Activated CD4-positive, alpha-beta memory T cell treated with anti-CD3 and anti-CD28 coated beads for 36 hours (primary cell): ENCODE measurements at places on chromosomes 3 and 15.

DNA sequence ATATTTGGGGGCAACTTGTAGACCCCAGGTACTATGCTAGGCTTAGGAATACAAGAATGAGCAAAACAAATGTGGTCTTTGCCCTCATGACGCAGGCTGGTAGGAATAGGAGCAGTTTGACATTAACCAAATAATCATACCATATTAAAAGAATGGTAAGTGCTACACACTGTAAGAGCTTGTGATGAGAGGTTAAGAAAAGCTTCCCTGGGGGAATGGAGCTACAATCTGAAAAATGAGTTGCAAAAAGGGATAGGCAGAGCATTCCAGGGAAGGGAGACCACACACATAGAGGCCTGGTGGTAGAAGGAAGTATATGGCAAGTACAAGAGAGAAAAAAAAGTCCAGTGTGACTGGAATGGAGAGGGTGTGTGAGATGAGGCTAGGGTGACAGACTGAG is 37.3 kb downstream of the TMOD3 start:
- DNase-seq, result no peak

GRCh38 chr3:136209921-136210320 is 13.8 kb upstream of the MSL2 start:
- DNase-seq, result no peak

DNA sequence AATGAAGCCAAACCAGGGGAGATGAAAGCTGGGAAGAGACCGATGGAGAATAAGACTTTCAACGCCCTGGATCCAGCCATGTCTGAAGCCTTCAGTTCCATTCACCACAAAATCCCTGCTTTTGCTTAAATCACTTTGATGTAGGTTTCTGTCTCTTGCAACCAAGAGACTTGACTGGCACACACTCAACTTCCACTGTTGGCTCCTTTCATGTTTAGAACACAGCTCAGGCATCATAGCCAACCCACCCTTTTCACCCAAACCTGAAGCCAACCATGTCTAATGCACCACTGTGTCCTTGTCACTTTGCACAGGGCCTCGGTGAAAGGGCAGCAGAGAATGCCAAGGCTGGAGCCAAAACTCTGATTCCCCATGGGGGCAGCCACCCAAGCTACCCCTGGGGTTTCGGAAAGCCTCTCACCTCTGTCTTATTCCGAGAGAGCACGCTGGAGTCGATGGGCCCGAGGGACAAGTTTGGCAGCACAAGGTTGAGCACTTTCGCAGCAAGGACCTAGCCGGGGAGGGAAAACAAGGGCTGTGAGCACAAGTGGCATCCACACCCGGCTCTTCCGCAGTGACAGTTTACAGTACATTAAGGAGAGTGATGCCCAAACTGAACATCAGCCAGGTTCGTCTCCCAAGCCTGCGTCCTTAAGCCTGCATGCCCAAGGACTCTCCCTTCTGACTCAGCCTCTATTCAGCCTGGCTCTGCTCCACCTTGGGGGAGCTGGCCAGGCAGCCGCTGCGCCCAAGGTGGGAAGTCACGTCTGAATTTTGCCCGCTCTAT is 37.6 kb downstream of the ABTB1 start:
- no peak for DNase-seq

DNA sequence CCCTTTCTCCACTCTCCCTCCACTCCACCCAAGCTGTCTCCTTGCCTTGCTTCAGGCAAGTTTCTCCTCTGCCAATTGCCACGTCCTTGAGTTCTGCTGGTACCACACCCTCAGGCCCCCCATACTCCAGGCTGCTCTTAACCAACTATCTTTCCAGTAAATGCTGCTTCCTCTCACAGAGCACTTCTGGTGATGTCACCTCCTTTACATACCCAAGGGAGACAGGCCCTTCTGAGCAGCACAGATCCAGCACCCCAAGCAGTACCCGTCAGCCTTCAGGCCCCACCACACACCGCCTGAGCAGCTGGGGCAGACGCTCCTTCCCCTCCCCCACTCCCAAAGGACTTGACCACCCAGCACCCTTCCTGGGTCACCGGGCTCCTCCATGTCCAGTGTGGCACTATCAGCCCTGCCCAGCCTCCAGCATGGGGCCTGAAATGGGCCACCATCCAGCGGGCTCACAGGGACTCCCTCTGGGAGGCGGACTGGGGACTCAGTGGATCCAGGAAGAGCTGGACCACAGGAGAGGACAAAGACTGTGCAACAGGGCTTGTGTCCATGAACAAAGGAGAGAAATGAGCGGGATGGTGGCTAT is 50.2 kb downstream of the KLF15 start:
- no peak for DNase-seq

DNA sequence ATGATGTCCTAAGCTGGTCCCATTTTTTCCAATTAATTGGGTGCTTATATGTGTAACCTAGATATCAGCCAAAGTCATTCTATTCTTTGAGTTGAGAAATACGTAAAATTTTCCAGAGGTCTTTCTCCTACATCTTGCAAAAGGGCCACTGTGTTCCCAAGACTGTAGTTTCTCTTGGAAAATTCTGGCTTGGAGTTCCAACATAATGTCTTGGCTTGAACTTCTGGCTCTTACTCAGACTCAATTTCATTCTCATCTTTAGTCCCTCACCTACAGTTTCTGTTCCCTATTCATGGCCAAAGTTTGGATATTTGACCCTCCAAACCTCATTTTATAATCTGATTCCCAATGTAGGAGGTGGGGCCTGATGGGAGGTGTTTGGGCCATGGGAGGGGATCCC is 201.4 kb upstream of the ARHGEF26 start:
- DNase-seq, result no peak

DNA sequence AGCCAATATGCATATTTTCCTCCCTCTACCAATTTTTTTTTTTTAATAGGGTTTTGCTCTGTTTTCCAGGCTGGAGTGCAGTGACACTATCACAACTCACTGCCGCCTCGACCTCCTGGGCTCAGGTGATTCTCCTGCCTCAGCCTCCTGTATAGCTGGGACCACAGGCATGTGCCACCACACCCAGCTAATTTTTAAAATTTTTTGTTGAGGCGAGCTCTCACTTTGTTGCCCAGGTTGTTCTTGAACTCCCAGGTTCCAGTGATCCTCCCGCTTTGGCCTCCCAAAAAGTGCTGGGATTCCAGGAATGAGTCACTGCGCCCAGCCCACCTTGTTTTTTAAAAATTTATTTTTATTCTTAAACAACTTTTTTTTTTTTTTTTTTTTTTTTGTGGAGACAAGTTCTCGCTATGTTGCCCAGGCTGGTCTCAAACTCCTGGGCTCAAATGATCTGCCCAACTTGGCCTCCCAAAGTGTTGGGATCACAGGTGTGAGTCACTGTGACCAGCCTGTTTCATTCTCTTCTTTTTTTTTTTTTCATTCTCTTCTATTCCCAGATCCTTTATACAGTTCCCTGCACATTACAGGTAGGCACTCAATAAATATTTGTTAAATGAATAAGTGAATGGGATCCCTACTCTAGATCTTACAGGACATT is 40.5 kb upstream of the PIK3CB start:
- DNase-seq, result no peak

- no peak for DNase-seq
These were observed 196.3 kb downstream of the EPHA3 start for GRCh38 chr3:89303701-89304100.

GRCh38 chr3:4736284-4736861 is 242.9 kb upstream of the BHLHE40 start:
- DNase-seq, result no peak

DNA sequence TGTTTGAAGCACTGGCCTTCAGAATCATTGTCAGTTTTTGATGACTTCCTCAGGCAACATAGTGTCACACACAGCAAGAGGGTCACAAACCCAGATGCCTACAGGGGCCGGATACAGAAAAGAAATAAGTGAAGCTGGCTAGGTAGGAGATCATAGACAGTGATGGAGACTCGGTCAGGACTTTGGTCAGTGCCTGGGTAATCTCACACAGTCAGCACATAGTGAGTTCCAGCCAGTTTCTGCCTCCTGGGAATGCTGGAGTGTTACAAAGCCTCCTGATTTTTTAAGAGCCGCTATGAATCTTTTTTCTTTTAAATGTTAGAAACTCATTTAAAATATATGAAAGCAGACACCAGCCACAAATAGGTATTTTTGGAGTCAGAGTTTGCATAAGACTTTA is 399.1 kb downstream of the IL5RA start:
- no peak for DNase-seq

GRCh38 chr3:170012683-170013400 is 25.0 kb upstream of the GPR160 start:
- no peak for DNase-seq

DNA sequence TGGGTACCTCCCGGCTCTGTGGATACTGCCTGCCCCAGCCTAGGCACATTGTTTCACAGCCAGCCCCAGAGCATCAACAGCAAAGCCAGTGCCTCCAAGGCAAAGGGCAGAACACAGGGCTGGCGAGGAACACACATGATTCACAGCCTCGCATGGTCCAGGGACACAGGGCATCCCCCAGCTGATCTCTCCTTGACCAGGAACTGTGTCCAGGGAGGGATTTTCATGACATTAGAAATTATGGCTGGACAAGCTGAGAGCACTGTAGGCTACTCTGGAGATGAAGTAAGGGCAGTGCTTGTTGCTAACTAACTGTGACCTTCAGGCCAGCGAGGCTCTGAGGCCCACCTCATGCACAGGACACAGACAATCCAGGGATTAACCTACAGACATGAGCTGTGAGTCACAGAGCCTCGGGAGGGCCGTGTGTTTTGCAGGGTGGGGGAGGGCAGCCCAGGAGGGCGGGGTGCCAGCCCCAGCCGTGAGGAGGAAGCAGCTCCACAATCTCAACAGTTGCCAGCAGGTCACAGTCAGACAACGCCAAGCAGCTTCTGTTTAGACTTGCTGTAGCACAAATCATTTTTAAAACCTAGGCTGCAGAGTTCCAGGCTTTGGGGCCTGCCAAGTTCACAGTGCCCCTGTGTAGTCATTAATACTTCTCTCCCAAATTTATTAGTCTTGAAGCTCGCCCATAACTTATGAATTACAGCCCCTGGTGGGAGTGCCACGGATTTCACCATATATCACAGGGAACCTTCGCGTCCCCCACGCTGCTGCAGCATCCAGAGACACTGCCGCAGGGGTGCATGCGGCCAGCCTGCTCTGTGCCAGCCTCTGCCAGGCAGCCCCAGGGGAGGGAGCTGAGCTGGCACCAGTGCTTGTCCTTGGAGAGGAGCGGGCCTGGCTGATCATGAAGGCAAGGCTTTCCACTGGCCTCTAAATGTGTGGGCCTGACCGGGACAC is 114.7 kb downstream of the ETFA start:
- no peak for DNase-seq

- peak; percentile 15 for DNase-seq
These were observed 835 bp downstream of the SEMA5B start for GRCh38 chr3:123026565-123027291.

- no peak for DNase-seq
These were observed 24.6 kb downstream of the COMMD2 start for GRCh38 chr3:149727656-149728055.

DNA sequence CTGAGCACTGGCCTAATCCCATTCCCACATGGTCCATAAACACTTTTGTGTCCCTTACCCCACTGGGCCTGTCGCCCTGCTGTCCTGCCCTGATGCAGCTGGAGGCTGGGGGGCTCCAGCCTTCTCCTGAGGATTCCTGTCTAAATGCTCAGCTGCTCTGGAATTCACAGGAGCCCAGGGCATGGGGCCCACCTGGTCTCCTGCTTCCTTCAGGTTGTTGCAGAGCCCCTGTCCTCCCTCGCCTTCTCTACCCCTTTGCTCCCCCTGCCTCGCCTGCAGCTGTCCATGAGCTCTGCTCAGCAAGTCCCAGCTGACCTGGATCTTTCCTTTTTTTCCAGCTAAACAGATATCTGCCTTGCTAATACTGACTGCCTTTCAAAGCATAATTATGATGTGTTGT is 286.9 kb downstream of the XXYLT1 start:
- no peak for DNase-seq

- no peak for DNase-seq
These were observed 112.6 kb upstream of the MB21D2 start for GRCh38 chr3:193030276-193030675.

DNA sequence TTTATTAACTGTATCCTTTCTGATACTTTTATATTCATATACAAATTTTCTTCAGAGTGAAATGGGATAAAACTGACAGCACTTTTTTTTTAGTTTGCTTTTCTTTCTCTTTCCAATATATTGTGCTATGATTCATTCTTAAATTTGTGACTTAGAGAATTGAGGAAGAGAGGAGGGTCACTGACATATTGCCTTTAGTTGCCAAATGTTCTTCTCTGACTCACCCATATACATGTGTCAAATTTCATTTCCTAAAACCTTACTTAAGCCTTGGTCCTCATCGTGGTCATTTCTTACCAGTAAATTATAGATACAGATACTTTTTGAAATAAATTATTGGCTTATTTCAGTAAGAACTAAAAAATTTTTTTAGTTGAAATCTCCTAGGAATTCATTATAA is 53.9 kb downstream of the CLASP2 start:
- no peak for DNase-seq

DNA sequence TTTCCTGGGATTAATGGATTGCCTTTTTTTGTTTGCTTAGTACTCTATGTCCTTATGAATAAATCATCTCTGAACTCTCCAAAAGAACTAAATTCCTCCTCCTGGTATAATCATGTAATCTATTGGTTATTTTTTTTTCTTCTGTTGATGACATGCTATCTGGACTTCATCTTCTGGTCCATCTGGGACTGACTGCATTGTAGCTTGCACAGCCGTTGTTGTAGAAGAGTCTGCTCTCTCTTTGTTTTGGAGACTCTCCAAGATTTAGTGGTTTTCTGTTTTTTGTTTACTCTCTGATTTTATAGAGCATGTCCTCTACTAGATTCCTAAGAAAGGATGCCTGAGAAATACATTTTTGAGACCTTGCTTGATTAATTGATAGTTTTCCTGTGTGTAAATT is 19.1 kb downstream of the IREB2 start:
- no peak for DNase-seq

DNA sequence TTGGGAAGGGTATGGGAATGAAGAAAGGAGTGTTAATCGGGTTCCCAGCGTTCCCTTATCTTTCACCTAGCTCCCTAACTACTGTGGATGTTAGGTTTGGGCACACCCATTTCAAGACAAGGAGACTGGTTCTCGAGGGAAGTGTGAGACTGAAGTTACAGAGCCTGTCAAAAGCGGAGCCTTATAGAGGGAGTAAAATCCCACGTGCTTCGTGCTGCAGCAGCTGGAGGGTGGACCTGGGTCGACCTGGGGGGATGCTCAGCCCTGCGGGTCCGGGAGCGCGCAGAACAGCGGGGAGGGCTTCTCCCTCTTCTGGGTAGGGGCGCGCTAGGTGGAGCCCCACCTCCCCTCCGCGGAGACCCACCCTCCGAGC is 314 bp upstream of the TMED3 start:
- DNase-seq, result no peak
